ENCODE measurements at places on chromosomes 12 and 14.
A peak's percentile ranks its signal among the peaks of the same experiment; 100 is the strongest.

- DNase-seq = no peak
These were observed 184.6 kb downstream of the NPAS3 start for GRCh38 chr14:33123281-33123680.

- DNase-seq = peak; percentile 86
These were observed 140.9 kb downstream of the EFCAB11 start for GRCh38 chr14:89813617-89814031.

- DNase-seq = no peak
These were observed 58.7 kb upstream of the STK38L start for GRCh38 chr12:27185234-27186021.

DNA sequence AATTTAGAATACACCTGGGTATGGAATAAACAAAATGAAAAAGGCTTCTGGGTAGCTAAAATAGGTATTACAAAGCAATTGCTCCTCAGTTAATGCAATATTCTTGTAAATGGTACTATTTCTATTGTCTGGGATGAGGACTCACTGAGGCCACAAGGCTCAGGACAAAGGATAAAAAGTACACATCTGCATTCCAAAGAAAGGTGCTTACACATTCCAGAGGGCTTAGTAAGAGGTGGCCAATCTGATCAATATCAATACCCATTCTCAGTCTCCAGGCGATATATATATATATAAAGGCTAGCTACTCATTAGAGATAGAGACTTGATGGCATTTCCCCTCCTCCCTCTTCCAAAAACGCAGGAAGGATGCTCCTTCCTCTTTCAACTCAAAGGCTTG, 43.8 kb downstream of the ATXN7L3B start:
- no peak for DNase-seq

GRCh38 chr12:43213608-43214007, 338.4 kb downstream of the ADAMTS20 start:
- DNase-seq = no peak

- no peak for DNase-seq
These were observed 198.8 kb downstream of the ANO2 start for GRCh38 chr12:5746036-5746908.

GRCh38 chr14:92122351-92122677, 545 bp downstream of the CPSF2 start:
- DNase-seq = no peak

GRCh38 chr12:89481213-89481914, 43.2 kb downstream of the GALNT4 start:
- no peak for DNase-seq

DNA sequence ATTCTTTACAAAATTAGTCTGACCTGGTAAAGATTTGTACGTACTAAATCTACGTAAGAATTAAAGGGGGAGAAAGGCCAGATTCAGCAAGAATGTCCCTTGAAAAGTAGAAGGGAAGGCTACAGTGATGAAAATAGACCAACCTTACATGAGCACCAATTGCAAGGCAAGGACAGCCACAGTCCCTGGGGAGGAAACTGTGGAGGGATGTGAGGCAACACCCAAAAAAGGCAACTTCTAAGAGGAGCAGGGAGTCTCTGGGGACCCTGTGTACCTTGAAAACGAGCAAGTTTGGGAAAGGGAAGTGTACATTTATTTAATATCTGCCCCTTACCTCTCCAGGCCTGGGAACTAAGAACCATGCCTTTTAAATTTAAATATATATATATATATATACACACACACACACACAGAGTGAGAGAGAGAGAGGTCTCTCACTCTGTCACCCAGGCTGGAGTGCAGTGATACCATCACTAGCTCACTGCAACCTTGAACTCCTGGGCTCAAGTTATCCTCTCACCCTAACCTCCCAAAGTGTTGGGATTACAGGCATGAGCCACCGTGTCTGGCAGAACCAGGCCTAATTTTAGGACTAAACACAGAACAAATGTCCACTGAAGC, 56.4 kb downstream of the TMCC3 start:
- DNase-seq = no peak

- DNase-seq = no peak
These were observed 1275.7 kb upstream of the FLRT2 start for GRCh38 chr14:84254290-84254689.

- no peak for DNase-seq
These were observed 708.5 kb downstream of the C12orf50 start for GRCh38 chr12:87320724-87321123.

DNA sequence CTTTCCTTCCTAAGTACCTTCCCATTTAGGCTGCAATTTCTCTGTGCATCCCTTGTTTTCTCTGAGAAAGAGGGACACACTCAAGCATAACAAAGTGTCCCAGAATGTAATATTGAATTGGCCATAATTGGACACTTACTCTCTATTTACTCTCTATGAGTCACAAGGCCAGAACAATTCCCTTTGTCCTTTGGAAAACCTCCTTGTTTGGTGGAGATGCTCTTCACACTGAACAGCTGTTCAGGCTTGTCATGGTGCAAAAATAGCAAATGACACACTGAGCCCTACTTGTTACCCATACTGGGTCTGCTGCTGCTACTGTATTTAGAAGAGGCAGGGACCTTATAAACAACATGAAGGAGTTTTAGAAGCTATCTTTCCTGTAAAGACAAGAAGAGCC, 1590.5 kb upstream of the TMEM132C start:
- no peak for DNase-seq

- DNase-seq = no peak
These were observed 27.2 kb downstream of the ARF6 start for GRCh38 chr14:49919825-49920659.

GRCh38 chr14:80310938-80311750, 99.8 kb upstream of the DIO2 start:
- no peak for DNase-seq

GRCh38 chr12:50207424-50207823, 40.3 kb upstream of the CERS5 start:
- DNase-seq = no peak

GRCh38 chr14:90641615-90642243, 174.5 kb downstream of the TTC7B start:
- DNase-seq = no peak

DNA sequence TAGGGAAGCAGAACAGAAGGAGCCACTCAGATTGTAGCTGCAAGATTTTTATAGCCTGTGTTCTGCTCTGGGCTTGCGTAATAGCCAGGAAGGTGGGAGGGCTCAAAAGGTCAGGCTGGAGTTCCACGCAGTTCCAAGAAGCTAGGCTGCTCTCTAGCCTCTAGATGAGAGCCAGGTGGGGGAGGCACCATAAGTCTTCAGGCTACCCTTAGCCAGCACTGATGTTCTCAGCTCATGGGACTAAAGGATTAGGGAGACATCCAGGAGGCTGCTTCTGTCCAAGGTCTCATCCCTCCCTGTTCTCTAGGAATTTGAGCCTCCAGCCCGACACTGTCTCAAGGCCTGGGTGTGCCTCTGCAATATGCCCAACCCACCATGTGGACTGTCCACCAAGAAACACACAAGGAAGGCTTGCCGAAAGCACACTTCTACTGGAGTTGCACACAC, 1.7 kb downstream of the LMBR1L start:
- no peak for DNase-seq

DNA sequence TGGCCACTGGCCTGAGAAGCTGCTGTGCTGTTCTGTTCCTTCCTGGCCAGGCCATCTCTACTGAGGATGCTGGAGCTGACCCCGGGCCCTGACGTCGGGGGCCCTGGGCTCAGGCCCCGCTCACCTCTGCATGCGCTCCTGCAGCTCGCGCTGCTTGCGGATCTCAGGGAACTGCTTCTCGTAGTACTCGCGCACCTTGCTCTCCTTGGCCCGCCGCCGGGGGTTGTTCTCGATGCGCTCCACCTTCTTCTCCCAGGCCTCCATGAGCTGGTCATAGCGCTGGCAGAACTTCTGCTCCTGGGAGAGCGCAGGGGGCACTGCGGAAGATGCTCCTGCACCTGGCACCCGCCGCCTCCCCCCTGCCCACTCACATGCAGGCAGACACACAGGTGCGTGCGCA, 135.6 kb downstream of the RFLNA start:
- DNase-seq = no peak

- DNase-seq = no peak
These were observed 1.2 kb downstream of the NT5DC3 start for GRCh38 chr12:103839609-103840461.

DNA sequence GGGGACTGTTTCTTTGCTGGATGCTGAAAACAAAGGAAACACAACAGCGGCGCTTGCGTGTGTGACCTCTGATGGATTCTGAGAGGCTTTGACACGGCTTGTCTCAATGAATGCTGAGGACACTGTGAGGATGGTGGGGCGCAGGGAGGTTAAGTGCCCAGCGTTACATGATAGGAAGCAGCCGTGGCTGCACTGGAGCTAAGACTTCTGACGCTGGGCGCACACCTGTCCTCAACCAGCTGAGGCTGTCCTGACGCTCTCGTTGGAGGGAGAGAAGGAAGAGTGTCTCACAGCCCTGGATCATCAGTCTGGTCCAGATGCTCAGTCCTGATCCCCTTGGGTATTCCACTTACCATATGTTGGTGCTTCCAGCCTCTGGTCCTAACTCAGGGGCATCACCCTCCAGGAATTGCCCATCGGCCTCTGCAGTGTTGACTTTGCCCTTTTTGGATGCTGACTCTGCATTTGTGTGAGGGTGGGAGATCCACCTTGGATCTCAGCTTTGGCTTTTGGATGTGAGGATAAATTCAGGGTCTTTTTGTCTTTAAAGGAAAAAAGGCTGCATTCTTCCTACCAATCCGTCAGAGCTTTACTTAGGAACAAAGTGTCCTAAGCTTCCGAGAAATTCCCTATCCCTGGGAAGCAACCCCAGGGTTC, 125.2 kb downstream of the ZNF664 start:
- no peak for DNase-seq
